ENCODE measurements at places on chromosomes 16 and 17.

DNA sequence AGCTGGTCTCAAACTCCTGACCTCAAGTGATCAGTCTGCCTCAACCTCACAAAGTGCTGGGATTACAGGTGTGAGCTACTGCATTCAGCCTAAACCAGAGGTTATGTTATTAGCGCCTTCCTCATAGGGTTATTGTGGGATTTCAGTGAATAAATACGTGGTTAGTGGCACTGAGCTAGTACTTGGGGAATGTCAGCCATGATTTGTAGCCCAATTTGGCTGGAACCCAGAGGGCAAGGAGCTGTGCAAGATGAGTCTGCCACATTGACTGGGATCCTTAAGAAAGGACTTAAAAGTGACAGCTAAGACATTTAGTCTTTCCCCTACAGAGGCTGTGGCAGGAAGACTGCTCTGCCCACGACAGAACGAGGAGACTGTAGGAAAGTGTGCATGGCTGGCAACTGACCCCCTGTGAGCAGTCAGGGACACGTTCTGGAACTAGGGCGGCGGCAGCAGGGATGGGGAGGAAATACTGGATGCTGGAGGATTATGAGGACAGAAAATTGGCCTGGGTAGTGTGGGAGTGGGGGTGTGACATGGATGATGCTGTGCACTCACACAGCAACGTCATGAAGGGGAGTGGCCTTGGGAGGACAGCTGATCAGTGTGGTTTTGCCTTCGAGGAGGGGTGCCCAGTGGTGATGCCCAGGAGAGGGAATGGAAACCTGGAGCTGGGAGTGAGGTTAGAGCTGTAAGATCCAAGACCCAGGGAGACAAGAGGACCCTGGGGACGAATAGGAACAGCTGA lies 14.6 kb downstream of the ATP5PD start:
- DNase-seq = peak; percentile 20

- no peak for DNase-seq
Measured at GRCh38 chr17:21467739-21468490, 91.8 kb downstream of the KCNJ12 start.

DNA sequence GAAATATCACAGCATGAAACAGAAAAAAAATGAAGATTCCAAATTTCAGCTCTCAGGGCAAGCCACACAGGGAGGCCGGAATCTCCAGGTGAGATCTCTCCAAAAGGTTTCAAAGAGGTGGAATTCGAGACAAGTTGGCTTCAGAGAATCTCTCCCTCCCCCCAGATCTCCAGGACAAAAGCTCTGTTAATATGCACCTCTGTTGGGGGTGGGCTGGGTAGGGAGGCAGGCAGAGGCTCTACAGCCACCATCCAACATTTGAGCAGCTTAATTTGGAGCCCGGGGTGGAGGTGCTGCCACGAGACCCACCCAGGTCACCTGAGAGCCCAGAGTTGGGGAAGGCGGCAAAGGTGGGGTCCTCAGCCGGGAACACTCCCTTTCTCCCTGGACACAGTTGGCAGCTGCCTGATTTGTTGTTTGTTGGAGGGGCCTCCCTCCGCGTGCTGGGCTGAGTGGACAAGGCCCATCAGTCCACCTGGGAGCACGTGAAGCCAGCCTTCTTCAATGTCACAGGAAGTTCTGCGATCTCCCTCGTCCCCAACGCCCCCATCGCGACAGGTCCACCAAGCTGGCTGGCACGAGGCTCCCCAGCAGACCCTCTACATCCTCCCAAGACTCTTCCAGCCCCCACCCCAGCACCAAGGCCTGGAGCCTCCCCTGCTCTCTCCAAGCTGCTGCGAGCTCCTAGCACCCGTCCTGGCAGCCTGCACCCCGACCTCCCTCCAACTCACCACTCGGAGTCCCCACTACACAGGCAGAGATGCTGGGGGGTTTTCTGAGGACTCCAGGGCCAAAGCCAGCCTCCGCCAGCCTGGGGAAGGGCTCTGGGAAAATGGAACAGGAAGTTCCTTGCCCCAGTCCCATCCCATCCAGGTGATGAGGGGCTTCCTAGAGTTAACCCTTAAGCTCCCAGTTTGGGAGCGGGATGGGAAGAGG lies at the start of gene ZSCAN10:
ZSCAN10 (minus strand) TSS at position 836 of the 936 bp plus-strand sequence. CDS start 6,357 bp downstream, outside the sequence.
- DNase-seq = no peak

GRCh38 chr16:86090461-86091170 lies 191.7 kb downstream of the IRF8 start:
- DNase-seq = no peak
